Activated CD8-positive, alpha-beta T cell treated with anti-CD3 and anti-CD28 coated beads for 36 hours (primary cell): ENCODE measurements at places on chromosomes 5 and 9. TPM values are rescaled to one million over a fixed set of nuclear protein-coding genes. Genes with fewer than 3 reads are reported as not detected.
A peak's percentile ranks its signal among the peaks of the same experiment; 100 is the strongest.

Gene FLT4
- 3.3 TPM for total RNA-seq

Gene SLC36A2
- total RNA-seq = not detected

Gene MLANA
- total RNA-seq = not detected

Gene FRMD3
- total RNA-seq = 0.27 TPM

Gene MCC
- 4.9 TPM for total RNA-seq

Gene CCL27
- not detected for total RNA-seq

GRCh38 chr5:17315710-17316221, 98.3 kb downstream of the BASP1 start:
- no peak for DNase-seq

- DNase-seq = no peak
Observed at GRCh38 chr9:129676975-129677374, 11.5 kb downstream of the PRRX2 start.

- DNase-seq = peak; percentile 89
Observed at GRCh38 chr9:99820685-99821395, 845 bp upstream of the NR4A3 start.

DNA sequence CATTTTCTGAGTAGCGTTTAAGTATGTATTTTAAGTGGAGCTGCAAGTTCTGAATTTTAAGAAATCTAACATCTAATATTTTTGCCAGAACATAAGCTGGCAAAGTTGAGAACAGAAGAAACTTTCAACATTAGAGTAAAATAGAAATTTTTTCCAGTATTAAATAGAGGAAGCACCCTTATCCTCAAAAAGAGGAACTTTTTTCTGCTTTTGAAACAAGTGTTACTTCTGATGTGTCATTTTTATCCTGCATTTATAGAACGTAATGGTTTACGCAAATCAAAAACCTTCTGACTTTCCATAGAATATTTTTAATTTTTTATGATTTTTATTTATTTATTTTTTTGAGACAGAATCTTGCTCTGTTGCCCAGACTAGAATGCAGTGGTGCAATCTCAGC, 21.8 kb downstream of the ZBED3 start:
- DNase-seq = no peak

DNA sequence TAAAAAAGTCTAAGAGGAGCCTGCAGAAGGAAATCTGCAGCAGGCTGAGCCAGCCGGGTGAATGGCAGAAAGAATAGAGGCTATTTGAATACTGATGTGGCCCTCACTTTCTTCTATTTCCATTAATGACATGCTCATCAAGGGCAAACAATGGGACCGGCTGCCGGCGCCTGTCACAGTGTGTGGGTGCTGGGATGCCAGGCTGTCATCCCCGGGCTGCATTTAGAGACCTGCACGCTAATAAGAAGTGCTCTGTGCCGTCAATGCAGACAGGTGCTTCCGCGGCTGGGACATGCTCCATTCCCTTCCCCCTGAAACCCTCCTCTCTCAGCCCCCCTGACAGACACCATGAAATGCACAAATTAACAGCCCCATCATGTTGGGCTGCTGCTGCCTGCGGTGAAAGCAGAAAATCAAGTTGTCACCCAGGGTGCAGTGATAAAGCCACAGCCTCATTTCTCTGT, 217.7 kb upstream of the TBCA start:
- DNase-seq = no peak

DNA sequence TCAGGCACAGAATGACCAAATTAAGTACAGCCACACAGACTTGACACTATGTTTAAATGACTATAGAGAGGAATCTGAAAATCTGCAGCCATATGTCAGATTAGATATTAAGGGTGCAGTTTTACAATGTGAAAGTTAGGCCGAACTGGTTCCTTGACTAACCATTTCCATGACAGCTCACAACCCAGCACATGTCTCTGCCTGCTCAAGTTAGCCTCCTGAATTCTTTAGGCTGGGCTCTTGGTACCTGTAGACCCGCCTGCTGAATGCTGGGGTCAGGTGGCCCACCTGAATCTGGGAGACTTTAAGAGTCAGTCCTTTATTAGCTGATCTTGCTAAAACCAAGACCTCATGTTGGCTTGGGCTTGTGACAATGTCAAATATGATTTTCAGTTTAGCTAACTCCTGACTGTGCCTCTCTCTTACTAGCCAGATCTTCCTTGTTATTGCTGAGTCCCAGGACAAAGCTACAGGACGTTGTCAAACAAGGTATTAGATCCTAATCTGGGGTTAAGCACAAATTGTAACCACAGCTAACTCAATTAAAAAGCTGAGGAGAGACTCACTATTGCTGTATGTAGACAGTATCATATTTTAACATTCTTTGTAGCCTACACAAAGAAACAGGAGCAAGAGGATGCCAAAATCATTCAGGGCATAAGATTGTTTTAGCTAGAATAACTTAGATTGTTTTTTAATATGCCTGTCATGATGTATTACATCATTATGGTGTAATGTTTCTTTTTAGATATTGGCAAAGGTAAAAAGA, 490.9 kb downstream of the SEMA5A start:
- DNase-seq = no peak

DNA sequence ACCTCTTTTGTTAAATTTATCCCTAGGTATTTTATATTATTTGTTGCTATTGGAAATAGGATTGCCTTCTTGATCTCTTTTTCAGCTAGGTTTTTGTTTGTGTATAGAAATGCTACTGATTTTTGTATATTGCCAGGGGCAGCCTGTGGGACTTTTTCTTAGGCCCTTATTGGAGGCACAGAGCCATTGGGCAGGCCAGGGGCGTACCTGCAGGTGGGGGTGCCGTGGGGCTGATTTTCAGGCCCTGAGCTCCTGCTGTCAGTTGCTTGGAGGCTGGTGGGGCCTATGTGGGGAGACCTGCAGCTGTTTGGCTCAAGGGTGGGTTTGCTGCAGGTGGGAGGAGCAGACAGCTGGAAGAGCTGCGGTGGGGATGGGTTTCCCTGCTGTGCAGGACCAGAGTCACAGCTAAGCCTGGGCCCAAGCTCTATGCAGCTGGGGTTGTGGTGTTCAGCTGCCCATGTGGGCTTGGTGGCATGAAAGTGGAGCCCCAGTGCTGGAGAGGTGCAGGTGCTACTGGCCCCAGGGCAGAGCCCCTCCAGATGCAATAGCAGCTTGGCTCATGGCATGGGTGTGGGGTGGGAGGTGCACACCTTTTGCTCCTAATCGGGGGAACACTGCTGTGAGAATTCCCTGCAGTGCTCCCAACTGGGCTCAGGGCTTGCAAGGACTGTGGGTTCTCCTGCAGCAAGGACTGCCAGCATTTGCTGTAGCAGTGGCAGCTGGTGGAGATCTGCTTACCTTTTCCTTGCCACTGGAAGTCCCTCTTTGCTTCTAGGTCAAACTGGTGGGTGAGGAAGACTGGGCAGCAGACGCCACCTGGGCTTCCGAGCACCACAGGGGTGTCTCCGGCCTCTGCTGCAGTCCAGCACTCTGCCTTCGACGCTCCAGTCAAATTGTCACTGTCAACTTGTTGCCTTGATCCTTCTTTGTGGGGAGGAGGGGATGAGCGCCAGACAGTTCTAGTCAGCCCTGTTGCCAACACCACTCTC, 7.6 kb upstream of the CLPTM1L start:
- no peak for DNase-seq

GRCh38 chr9:132516911-132517310, 65.5 kb upstream of the BARHL1 start:
- no peak for DNase-seq

DNA sequence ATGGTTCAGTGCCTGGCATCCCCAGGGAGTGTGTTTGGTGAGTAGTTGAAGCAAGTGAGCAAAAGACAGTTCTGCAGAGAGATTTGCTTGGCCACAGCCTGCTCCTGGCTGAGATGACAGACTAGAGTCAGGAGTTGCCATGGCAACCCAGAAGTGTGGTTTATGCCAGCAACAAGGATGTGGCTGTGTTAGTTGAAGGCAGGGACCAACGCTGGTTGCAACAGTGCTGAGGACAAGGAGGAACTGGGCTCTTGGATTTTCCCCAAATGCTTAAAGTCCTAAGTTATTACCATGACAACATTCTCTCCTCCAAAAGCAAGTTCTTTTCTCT, 2.7 kb downstream of the NXNL2 start:
- peak; percentile 64 for DNase-seq

DNA sequence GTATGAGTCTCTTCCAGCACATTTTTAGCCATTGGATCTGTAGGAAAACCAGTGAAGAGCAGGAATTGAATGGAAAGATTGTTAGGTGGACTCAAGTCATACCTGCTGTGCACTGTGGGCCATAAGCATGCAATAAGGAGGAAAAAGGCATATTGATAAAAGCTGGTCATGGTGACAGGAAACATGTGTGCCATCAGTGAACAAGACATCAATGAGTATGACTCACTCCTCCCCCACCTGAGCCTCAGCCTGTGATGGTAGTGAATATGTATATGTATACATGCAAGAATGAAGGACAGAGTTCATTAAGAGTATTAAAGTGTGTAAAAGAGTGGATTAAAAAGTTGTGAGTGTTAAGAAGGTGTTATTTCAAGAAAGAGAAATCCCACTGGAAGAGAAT, 164.5 kb downstream of the TMEM38B start:
- peak; percentile 59 for DNase-seq

DNA sequence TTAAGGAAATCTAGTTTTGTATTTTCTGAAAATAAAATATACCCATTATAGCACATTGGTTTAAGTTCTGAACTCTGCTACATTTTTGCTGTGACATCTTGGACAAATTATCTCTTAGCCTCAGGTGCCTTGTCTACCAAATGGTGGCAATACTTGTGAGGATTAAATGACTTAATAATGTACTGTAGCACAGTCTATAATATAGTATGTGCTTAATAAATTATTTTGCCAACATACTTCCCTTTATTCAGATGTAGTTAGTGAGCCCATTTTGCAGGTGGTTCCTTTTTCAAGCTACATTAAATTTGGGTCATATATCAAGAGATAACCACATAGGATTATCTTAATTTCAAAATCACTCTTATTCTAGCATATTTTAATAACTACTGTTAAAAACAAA, 3.2 kb downstream of the ETF1 start:
- no peak for DNase-seq

DNA sequence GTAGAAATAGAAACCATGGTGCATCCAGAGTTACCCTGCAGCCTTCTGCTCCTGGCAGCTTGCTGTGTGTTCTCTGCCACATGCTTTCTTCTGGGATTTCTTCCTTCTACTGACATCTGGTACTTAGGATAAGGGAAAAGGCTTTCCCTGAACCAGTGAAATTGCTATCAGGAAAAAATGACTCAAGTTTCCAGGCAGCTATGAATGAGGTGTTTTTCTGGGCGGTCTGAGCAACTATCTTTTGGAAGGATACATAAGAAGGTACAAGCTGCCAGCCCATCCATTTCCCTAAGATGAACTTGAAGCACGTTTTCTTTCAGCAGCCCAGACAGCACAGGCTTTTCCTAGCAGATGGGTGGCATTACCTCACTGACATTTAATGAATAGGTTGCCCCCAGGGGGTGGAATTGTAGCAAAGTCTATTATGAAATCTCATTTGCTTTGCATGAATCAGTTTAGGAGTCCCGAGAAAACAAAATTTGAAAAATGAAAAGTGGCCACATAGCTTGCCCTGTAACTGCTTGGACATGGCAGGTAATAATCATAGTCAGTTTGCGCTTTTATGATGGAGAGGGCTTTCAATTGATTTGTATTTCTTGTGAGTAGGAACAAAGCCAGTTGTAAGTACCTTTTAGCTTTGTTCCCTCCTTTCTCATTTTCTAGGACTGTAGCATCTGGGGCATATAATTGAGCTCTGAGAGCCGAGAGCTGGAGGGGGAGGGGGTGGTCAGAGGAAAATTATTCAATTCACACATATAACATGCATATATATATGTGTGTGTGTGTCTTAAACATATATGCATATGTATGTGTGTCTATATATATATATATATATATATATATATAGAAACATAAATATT, 108.5 kb downstream of the C9orf152 start:
- DNase-seq = no peak

- peak; percentile 10 for DNase-seq
Observed at GRCh38 chr5:15598294-15598902, 98.4 kb downstream of the FBXL7 start.

DNA sequence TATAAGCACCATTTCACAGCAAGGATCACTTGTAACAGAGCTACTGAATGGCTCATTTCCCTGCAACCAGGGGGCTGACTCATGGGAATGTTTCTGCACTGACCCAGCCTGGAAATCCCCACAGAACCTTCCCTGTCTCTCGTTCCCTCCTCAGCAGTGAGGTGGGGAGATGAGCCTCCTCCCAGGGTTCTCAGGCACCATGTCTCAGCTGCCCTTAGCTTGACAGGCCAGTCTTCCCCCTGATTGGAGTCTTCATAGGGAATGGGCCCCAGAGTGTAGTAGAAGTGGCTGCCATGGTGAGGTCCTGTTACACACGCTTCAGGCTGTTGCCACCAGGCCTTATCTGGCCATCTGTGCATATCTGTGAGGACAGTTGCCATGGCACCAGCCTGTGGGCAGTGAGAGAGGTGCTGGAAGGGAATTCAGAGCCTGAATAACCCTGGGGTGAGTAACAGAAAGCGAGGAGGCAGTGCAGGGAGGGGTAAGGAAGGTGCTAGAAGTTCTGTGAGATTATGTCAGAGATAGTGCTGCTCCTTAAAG, 324.4 kb downstream of the ENC1 start:
- DNase-seq = no peak

DNA sequence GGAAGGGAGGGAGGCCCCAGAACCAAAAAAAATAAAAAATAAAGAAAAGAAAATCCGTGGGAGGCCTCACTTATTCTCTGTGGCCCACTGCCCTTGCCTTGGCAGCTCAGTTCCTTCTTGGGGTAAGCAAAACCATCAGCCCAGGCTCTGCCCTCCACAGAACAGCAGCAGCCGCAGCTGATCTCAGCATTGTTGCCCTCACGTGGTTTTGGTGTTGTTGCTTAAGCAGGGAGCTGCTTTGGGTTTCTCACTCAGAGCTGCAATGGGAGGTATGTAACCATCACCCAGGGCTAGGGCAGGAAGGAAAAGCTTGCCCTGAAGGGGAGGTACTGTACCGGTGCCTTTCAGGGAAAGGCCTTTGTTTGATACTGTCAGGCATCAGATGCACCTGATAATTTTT, 374.7 kb upstream of the WWC1 start:
- DNase-seq = no peak

DNA sequence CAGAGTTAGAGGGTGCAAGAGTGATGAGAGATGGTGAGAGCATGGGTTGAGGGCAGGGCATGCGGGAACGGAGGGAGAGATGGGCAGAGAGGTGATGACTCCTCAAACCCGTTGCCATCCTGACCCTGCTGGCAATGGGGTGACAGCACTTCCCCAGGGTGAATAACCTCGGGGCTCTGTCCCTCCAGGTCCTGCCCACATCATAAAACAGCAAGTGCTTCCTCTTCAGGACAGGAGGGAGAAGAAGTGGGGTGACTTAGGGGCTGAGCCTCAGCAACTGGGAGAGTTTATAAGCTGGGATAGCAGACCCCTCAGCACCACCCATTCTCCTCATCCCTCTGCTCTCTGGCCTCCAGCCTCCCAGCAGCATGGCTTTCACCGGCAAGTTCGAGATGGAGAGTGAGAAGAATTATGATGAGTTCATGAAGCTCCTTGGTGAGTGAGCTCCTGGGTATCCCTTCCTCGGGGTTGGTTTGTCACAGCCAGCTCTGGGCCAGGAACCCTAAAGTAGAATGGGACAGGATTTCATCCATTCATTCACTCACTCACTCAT, at the start of gene FABP6:
Gene FABP6 (plus strand): TSS at position 317 of the 553 bp plus-strand sequence. CDS start 52 bp downstream, at position 369.
- DNase-seq = no peak

GRCh38 chr9:134175291-134175807, 11.0 kb upstream of the RNU6ATAC start:
- DNase-seq = no peak
